Amniotic stem cell (primary cell): ENCODE measurements at places on chromosomes 3 and 15.

DNA sequence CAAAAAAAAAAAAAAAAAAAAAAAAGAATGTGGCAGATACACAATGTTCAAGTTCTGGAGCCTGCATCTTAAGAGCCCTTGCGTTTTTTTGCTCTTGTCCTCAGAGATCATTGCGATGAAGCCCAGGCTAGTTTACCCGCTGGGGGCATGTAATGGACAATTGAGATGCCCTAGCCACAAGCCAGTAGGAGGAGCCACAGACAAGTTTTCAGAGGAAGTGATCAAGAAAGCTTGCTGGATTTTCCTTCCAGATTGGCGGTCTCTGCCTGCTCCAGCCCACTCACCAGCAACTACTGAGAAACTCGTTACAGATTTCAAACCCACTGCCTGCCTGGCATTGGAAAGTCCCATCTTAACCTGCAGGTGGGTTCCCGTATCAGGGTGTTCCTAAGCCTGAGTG lies 192.1 kb upstream of the EOMES start:
- DNase-seq, result no peak

GRCh38 chr3:172461530-172462138 lies 13.4 kb upstream of the GHSR start:
- DNase-seq, result no peak

DNA sequence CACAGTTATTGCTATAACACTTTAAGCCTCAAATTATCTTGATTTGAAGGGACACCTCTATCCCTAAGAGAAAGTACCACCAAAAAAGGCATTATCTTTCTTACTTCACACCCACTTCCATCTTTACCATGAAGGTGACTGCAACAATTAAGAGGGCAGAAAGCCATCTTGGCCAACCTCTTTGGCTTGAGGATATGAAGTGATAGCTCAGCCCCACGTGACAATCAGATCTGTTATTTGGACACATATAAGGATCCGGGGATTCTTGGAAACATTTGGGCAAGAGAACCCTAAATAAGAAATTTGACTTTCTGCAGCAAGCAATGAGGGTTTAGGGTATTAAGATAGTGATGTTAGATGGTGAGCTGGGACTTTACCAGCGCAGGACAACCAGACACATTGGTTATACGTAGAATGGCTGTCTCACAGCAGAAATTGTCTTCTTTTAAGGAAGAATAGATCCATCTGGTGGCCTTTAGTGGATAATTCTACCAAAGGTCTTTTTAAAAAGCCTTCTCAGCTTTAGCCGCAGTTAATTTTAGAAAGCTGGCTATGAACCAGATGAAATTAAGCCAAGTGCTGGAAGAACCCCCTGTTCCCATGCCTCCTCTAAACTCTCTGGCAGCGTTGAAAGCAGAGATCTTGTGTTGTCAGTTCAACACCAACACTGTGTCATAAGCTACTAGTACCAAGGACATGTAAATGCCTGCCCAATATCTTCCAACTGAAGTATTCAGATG lies 12.3 kb downstream of the HCLS1 start:
- DNase-seq, result no peak

GRCh38 chr15:76932135-76932966 lies 802 bp downstream of the RCN2 start:
- no peak for DNase-seq

GRCh38 chr3:9864200-9864927 lies 15.7 kb downstream of the CIDEC start:
- no peak for DNase-seq
